ENCODE measurements at places on chromosomes 12 and 14. TPM values are rescaled to one million over a fixed set of nuclear protein-coding genes. Genes with fewer than 3 reads are reported as not detected.
A peak's percentile ranks its signal among the peaks of the same experiment; 100 is the strongest.

GRCh38 chr12:18552829-18553228, 185.0 kb downstream of the PLCZ1 start:
- no peak for DNase-seq

DNA sequence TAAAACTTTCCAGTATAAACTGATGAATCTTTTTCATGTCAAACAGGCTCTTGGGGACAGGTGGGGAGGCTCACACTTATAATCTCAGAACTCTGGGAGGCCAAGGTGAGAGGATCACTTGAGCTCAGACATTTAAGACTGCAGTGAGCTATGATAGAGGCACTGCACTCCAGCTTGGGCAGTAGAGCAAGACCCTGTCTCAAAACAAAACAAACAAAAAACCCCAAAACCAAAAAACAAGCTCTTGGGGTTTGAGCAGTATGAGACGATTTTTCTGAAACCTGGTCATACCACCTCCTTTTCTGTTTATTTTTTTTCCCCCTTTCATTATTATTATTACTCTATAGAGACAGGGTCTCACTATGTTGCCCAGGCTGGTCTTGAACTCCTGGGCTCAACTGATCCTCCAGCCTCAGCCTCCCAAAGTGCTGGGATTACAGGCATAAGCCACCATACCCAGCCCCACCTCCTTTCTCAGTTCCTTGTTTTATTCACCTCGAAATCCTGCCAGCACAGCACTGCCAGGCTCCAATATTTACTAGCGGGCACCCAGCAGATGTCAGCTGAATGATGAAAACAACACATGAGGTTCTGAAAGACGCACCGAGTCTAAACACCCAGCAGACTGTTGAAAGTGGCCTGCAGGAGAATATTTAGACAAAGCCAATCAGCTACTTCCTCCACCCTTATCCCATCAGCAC, 19.5 kb upstream of the CDK17 start:
- DNase-seq, result no peak

DNA sequence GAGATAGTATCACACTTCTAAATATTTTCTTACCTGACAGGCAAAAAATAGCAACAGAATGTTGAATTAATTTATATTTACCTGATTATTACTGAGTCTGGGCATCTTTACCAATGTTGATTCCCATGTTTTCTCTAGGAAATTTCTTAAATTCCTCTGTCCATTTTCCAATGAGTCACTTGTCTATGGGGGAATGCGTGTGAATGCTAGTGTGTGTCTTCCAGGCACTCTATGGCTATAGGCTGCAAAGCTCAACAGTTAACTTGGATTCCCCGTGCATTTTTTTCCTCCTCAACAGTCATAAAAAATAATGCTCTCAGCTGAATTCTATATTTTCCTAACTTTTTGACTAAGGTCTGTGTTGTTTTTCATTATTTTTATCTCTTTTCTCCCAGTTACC, 1385.8 kb upstream of the FLRT2 start:
- no peak for DNase-seq

- no peak for DNase-seq
Measured at GRCh38 chr14:26935733-26936132, 337.9 kb upstream of the NOVA1 start.

DNA sequence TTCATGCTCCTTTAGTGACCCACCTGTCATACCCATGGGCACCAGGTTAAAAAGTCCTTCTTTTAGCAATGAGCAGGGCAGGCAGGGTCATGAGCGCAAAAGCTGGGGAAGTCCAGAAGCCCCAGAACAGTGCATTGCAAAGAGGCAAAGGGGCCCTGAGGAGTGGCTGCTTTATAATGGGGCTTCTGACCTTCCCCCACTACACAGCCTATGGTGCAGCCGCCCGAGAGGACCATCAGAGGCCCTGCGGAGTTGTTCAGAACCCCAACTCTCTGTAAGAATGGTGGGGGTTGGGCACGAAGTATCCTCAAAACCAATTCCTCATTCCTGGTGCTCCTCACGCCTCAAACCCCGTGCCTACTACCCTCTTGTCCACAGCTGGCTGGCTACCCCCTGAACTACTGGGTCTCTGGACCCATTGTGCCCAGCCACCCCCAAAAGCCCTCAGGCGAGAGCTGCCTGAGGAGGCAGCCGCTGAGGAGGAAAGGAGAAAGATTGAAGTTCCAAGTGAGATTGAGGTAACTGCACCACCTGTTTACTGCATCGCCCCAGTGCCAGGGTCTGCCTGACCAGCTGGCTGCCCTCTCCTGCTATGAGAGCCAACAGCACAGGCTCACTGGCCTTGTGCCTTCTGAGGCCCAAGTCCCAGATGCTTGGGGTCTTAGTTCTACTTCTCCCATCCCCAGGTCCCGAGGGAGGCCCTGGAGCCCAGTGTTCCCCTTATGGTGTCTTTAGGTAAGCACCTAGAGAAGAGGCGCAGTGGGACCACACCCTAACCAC, 6.7 kb downstream of the REC8 start:
- no peak for DNase-seq

GRCh38 chr14:23093991-23094665, 808 bp downstream of the ACIN1 start:
- no peak for DNase-seq

GRCh38 chr14:83421711-83422110, 1888.1 kb upstream of the SEL1L start:
- DNase-seq, result no peak

DNA sequence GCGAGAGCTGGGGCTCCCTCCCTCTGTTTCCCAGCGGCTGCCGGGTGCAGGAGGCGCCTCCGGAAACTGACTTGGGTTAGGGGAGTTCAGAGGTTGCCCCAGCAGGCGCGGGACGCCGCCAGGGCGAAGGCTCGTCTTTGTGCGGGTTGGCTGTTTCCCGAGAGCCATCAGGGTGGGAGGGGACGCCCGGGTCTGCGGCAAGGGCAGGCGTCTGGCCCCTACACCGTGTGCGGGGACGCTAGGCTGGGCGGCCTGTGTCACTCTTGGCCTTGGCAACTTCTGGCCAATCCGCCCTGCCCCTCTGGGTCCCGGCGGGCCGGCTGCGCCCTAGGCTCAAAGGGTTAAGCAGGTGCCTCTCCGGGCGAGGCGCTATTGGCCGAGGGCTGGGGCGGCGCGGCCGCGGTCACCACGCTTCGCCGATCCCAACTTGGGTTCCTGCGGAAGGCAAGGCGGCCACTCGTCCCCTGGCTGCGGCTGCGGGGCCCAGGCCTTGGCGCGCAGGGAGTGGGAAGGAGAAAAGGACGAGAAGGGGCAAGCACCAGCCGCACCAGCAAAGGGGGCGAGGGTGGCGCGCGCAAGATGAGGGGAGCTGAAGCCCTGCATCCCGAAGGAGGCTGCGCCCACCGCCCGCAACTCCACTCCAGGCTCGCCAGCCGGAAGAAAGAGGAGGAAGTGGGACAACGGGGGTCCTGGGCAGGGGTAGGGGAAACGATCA, 5.6 kb upstream of the NPAS3 start:
- no peak for DNase-seq

GRCh38 chr12:46442738-46443137, 70.2 kb upstream of the SLC38A2 start:
- DNase-seq, result no peak

- no peak for DNase-seq
Measured at GRCh38 chr12:100166232-100166631, 23.6 kb upstream of the BLTP3B start.

DNA sequence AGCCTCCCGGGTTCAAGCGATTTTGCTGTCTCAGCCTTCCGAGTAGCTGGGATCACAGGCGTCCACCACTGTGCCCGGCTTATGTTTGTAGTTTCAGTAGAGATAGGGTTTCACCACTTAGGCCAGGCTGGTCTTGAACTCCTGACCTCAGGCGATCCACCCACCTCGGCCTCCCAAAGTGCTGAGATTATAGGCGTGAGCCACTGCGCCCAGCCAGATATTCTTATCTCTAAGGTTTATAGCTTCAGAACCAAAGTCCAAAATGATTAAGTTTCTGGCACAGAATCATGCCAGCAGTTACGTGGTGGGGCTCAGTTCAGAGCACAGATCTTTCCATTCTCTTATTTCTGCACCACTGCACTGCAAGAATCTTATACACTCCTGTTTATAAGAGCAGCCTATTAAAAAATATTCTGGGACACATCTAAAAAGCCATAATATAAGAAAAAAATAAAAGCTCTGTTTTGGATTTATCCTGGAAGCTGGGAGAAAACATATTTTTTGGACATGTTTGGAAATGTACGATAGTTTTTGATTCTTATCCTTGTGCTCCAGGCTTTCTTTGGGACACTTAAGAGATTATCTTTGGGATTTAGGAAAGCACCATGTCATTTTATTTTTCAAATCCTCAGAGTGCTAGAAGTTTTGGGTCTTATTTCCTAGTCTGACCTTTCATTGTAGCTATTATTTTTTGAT, 129.6 kb downstream of the LMNTD1 start:
- no peak for DNase-seq

- DNase-seq, result no peak
Measured at GRCh38 chr12:2198005-2198501, 145.3 kb downstream of the CACNA1C start.

DNA sequence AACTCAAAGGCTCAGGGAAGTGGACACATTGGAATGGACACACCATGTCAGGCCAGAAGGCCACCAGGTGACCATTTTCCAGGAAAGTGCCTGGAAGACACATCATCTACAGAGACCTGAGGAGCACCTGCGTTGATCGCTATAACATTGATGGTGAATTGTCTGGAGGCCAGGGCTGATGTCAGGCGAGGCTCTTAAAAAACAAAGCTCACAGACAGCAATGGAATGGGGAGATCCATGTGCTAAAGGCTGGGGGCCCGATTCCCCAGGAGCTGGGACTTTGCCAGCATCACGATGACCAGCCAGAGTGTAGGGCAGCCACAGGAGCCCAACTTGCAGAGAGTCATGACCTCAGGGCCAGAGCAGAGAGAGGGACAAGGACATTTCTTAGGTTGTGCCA, 30.3 kb downstream of the DIO3 start:
- DNase-seq, result no peak

- DNase-seq, result peak; percentile 18
Measured at GRCh38 chr12:28021704-28022103, 49.2 kb upstream of the PTHLH start.

DNA sequence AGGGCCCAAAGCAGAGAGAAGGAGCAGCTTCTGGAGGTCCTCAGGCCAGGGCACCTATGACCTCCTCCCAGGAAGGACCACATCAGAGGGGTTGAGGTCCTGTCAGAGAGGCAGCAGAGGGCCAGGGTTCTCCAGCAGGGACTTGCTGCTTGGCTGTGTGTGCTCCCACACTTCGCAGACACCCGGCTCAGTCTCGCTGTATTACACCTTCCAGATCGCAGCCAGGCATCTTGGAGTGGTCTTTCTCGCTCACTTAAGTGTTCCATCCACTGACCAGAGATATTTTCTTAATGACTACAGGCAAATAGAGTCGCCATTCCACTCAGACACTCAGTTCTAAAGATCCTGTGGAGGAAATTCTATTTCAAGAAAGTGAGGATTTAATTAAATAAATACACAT, 84.3 kb downstream of the PRIMA1 start:
- no peak for DNase-seq

DNA sequence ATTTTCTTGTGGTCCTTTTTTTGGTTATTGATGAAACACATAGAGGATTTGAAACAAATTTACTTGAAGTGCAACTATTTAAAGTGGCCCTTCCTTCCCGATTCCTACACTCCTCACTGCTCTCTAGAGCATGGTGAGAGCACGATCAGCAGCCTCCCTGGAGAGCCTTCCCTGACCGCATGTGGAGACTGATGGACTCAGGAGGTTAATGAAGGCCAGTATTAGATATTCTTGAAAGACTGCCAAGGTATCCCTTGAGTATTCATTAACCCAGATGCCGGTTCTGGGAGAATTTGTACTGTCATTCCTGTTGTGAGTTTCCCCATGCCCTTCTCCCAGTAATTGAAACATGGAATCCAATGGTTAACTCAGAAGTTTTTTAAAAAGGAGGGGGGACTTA, 102.8 kb upstream of the FGD4 start:
- DNase-seq, result no peak

GRCh38 chr12:14327711-14328110, 37.8 kb upstream of the ATF7IP start:
- DNase-seq, result no peak

- no peak for DNase-seq
Measured at GRCh38 chr14:23077962-23078361, 17.0 kb downstream of the ACIN1 start.

DNA sequence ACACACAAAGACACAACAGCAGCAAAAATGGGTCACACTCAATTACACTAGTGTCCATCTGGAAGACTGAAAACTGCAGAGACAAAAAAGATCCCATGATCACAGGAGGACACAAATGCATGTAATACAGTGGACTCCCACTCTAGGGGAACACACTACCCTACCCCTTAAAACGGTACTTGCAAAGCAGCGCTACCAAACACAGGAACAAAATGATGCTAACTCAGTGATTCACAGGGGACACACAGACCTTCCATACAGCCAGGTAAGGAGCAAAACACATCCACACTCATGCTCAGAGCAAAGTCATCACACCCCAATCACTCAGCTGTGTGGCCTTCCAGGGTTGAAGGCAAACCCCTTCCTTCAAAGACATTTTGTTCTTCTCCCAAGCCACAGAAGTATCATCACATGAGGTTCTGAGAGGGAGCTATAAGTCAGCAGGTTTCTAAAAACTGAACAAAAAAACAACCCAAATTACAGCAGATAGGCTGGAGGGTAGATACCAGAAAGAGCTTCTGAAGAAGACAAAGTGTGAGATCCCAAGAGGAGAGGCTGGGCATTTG, 14.8 kb downstream of the SMUG1 start:
- DNase-seq, result no peak

GRCh38 chr14:20179218-20179617, 11.5 kb upstream of the OR11G2 start:
- no peak for DNase-seq

DNA sequence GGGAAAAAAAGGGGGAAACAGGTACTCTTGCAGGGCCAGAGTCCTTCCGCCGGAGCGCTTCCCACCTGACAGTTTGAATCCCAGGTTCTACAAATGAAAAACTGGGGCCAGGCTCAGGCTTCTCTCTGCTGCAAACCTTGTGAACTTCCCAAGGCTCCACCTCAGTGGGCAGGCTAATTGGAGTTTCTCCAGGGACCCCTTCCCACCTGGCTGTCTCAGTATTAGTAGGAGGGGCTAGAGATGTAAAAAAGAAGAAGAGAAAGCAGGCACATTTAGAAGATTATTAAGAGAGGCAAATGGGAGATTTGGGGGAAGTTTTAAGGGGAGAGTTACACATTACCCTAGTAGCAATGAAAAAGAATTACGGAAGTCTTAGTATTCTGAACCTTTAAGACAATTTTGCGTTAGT, 20.0 kb upstream of the CLEC2D start:
- DNase-seq, result no peak

STYX gene
- total RNA-seq, result 15.7 TPM

MANSC1 gene
- total RNA-seq, result 2.7 TPM

AMN1 gene
- 19.0 TPM for total RNA-seq

ACOT6 gene
- total RNA-seq, result not detected

DRAM1 gene
- 30.8 TPM for total RNA-seq

SLC5A8 gene
- not detected for total RNA-seq

KRT71 gene
- not detected for total RNA-seq

MYH7 gene
- not detected for total RNA-seq

UBC gene
- 1,911 TPM for total RNA-seq

Data from NCI-H460 (cell line).